NCI-H2227 treated with DMSO at 0.1 percent for 48 hours (cell line): ENCODE measurements at places on chromosomes 11 and 22.

- no peak for DNase-seq
Observed at GRCh38 chr22:45942787-45943493, 34.0 kb downstream of the WNT7B start.

GRCh38 chr11:128422576-128423370 lies 164.6 kb downstream of the ETS1 start:
- DNase-seq, result no peak

DNA sequence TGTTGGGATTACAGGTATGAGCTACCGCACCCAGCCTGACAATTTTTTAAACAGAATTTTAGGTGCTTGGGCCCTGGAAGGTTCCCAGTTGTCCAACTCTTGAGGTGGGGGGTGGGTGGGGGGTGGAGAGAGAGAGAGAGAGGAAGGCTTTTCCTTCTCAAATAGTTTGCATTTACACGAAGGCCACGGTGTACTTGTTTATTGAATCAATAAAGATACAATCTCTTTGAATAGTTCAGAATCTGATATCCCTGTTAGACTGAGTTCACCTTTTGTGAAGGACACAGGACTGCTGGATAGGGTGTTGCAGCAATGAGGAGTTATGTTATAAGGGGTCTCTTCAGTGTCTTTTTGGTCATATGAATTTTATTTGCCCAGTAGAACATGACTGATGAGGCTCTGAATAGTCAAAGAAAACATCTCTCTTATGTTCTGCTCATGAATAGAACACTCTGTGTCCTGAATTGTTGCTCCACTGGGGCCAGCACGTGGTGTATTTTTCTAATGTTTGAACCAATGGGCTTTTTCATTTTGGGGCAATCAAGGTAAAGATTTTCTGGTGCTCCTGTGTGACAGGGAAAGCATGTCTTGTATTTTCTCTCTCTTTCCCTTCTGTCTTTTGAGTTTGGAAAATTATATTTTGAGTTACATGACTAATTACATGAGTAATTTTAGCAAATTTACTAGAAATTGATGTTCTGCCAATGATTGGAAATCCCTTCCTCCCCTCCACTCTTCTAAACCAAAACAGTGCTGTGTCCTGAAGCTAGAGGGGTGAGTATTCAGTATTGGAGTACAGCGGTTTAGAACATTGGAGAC lies 61.7 kb downstream of the PTPRJ start:
- DNase-seq, result no peak

- DNase-seq, result no peak
Observed at GRCh38 chr11:7060868-7061267, 27.9 kb upstream of the RBMXL2 start.

GRCh38 chr11:126585388-126585773 lies 229.9 kb downstream of the ST3GAL4 start:
- no peak for DNase-seq

- no peak for DNase-seq
Observed at GRCh38 chr11:17691550-17691949, 27.8 kb upstream of the MYOD1 start.

DNA sequence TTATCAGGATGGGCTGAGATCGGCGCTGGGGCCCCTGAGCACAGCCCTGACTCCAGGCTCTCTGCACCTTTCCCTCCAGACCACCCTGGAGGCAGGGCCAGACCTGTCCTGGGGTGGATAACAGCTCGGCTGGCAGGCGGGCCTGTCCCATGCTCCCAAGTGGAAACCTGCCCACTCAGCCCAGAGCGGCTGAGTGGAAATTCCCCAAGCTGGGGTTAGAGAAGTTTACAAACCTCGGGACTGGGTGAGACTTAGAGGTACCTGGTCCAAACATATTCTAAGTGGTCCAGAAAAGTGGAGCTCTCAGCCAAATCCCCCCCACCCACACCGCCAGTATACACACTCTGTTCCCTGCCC lies 4.8 kb upstream of the FXYD2 start:
- DNase-seq, result no peak

GRCh38 chr11:76984743-76985142 lies 49.5 kb upstream of the B3GNT6 start:
- DNase-seq, result no peak

GRCh38 chr11:30938810-30939209 lies 352.7 kb upstream of the MPPED2 start:
- DNase-seq, result no peak

GRCh38 chr11:102573851-102574250 lies 43.3 kb upstream of the MMP7 start:
- DNase-seq, result no peak

DNA sequence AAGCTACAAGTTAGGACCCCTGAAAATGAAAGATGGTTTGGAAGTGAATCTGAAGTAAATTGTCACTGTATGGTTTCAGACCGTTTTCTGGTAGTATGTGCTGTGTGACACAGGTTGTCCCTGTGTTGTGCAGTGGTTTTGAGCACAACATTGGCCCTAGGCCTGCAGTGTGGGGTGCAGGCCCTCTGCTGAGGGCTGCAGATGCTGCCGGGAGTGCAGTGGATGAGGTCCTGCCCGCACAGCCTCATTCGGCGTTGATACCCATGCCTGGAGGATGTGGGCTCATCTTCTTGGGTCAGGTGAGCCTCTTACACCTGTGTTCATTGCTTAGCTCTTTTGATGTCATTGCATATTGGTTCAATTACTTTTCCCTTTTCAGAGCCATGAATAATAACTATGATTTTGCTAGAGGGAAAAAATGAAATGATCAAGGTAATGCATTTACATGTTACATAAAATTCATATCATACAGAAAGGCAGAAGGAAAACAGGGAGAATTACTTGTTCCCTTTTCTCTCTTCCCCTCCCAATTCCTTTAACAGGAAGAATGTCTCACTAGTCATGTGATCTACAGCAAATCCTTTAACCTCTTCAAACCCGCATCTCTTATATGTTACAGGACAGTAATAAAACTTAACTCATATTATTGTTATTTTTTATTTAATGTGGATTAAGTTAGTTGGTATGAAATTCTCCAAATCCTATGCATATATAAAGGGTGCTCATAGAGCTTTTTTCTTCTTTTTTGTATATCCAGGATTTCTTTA lies 48.7 kb downstream of the PTPRJ start:
- DNase-seq, result no peak

DNA sequence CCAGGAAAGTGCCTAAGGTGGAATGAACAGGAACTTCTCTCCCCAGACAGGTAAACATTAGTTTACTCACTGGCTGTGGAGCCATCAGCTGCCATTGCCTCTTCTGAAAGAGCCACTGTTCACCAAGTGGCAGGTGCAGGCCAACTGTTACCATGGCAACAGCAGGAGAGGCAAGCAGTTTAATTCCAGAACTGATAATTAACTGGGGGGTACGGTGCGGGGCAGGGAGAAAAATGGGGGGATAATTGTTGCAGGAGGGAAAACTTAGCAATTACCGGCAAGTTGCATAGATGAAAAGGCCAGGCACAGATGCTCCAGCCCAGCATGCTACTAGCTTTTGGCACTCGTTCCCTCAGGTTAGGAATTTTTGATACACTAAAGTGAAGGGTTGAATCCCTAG lies 85.1 kb downstream of the TRIM44 start:
- peak; percentile 97 for DNase-seq

DNA sequence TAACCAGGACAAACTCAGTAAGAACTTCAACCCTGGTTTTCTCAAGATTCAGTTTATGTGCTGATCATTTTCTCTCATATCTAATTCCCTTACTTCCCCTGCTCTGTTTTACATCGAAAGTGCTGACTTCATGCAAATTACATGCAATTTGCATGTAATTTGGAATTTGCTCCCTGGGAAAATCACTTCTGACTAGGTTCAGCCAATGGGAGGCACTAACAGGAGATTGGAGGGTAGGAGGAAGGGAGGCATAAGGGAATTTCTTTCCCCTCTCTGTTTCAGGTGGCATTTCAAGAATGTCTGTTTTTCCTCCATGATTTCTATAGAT lies 363.3 kb upstream of the CCDC90B start:
- DNase-seq, result no peak

DNA sequence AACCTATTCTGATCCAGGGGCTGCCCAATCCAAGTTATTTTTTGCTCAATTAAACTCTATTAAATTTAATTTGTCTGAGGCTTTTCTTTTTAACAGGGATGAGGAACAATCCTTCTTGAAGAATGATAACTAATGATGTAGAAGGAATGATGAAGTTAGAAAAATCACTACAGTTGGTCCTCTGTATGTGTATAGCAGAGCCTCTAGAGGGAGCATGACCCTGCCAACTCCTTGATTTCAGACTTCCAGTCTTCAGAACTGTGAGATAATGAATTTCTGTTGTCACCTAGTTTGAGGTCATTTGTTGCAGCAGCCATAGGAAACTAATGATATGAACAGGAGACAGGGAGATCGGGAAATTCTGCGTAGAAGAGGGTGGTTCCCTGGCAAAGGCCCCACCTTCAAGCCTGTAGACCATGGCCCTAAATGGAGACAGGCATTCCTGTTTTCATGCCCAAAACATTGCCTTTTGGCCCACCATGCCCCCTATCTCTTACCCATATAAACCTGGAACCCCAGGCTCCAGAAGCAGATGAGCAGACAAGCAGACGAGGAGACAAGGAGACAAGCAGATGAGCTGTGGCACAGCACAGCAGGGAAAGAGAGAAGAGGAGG lies 7.7 kb upstream of the QSER1 start:
- DNase-seq, result no peak

GRCh38 chr22:43412808-43413795 lies 1.3 kb downstream of the MPPED1 start:
- DNase-seq, result no peak

DNA sequence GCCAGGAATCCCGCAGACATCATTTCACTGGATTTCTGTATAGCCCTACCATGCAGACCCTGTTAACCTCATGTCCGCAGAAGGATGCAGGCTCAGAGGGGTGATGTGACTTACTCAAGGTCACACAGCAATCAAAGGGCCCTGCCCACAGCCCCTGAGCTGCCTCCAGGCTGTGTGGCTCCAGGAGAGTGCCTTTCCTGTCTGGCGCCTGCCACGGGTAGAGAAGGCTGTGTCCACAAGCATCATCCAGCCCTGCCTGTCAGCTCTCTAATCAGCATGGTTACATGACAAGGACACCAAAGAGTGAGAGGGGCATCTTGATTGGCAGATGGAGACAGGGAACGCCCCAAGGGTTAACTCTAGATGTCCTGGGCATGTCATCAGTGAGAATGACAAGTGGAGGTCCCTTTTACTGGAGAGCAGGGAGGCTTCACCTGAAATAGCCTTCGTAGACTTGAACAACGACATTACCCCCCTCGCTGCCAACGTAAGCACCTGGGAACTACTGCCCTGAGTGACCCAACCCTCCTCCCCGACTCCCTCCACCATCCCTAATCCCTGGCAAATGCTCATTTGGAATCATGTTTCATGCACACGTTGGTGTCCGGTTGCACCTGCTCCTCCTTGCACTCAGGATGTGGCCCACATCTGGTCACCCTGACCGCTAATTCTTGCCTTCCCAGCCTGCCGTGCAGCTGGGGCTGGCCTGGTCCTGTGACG lies 6.9 kb downstream of the FGF19 start:
- no peak for DNase-seq

GRCh38 chr11:78391424-78391823 lies 26.2 kb downstream of the GAB2 start:
- DNase-seq, result no peak

DNA sequence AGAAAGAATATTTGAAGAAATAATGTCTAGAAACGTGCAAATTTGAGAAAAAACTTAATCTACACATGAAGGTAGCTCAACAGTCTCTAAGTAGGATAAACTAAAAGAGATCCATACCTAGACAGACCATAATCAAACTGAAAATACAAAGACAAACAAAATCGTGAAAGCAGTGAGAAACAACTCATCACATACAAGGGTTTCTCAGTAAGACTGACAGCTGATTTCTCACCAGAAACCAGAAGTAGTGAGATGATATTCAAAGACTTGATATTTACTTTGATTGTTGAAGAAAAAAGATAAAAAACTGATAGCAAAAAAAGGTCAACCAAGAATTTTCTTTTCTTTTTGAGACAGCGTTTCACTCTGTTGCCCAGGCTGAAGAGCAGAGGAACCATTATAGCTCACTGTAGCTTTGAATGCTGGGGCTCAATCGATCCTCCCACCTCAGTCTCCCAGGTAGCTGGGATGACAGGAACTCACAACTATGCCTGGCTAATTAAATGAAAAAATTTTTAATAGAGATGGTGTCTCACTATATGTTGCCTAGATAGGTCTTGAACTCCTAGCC lies 17.4 kb downstream of the NPAT start:
- DNase-seq, result no peak

- DNase-seq, result no peak
Observed at GRCh38 chr11:132987936-132988335, 544.4 kb downstream of the OPCML start.

DNA sequence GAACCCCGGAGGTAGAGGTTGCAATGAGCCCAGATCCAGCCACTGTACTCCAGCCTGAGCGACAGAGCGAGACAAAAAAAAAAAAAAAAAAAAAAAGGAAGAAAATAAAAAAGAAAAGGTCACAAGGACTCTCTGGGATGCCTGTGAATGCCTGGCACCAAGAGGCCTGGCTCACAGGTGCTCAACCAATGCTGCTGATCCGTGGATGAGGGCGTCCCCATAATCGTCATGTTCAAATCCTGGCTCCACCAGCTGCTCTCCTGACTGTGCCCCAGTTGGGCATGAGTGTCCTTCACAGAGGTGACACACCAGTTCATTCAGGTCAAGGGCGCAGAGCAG lies 645 bp upstream of the GAS2L1 start:
- no peak for DNase-seq

- no peak for DNase-seq
Observed at GRCh38 chr11:82826526-82826925, 73.7 kb downstream of the PRCP start.

GRCh38 chr11:19072464-19072863 lies 11.9 kb upstream of the MRGPRX2 start:
- no peak for DNase-seq

DNA sequence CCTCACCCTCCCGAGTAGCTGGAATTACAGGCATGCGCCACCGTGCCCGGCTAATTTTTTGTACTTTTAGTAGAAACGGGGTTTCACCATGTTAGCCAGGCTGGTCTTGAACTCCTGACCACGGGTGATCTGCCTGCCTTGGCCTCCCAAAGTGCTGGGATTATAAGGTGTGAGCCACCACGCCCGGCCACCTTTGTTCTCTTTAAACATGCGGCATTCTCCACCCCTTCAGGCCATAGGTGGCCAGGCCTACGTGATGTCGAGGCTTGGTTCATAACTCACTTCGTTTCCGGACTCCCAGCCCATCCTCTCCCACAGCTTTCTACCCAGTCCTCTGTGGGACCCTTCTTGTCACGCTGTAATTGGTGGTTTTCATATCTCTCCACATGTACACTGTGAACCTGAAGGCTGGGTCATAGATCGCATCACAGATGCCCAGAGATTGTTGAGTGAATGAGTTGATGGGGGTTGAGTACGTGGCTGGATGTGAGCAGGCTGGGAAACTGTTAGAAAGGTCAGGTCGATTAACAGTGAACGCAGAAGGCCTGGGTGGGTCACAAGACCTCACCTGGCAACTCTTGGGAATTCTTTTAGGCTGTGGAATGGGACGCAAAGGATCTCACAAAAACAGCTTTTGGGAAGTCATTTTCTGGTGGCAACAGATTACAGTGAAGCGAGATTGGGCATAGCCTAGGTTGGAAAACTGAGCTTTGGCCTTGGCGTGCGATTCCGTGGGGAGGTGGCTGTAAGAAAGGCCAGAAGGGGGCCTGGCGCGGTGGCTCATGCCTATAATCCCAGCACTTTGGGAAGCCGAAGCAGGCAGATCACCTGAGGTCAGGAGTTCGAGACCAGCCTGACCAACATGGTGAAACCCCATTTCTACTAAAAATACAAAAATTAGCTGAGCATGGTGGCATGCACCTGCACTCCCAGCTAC lies 44.5 kb downstream of the ST14 start:
- no peak for DNase-seq

GRCh38 chr11:35185696-35186095 lies 46.7 kb downstream of the CD44 start:
- no peak for DNase-seq

- DNase-seq, result no peak
Observed at GRCh38 chr11:71131861-71132260, 120.5 kb downstream of the SHANK2 start.
